OCI-LY7 (cell line): ENCODE measurements at places on chromosomes 4 and X. TPM values are rescaled to one million over a fixed set of nuclear protein-coding genes. Genes with fewer than 3 reads are reported as not detected.

- no peak for DNase-seq
Measured at GRCh38 chrX:21837056-21837455, 2.4 kb upstream of the MBTPS2 start.

DNA sequence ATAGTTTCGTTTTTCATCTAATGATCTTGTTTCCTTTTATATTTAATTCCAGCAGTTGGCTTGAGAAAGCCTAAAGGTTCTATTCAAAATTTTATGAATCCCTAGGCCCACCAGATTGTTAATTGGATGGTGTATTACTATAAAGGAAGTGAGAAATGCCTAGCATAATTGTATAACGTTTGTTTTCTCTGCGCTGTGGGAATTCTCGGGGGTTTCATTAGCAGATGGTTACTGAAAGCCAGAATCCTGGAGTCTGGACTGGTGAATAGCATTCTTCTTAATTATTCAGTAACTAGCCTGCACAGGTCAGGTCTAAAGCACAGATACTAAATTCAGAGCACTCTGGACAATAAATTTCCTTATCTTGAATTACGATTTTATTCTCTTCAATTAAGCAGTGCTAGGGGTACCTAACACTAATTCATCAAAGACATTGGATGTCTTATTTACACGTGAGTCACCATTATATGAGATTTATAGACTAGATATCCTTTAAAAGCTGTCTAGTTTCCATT lies 459.4 kb downstream of the DTHD1 start:
- DNase-seq = no peak

DNA sequence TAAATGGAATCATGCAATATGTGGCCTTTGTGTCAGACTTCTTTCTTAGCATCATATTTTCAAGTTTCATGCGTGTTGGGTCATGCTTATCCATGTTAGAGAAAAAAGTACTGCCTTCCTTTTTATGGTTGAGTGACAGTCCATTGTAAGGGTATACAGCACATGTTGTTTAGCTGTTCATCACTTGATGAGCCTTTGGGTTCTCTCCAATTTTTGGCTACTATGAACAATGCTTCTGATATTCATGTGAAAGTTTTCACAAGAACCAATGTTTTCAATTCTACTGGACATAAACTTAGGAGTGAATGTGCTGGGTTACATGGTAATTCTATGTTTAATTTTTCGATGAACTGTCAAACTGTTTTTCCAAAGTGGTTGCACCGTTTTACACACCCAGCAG lies 28.1 kb upstream of the LNX1 start:
- no peak for DNase-seq

DNA sequence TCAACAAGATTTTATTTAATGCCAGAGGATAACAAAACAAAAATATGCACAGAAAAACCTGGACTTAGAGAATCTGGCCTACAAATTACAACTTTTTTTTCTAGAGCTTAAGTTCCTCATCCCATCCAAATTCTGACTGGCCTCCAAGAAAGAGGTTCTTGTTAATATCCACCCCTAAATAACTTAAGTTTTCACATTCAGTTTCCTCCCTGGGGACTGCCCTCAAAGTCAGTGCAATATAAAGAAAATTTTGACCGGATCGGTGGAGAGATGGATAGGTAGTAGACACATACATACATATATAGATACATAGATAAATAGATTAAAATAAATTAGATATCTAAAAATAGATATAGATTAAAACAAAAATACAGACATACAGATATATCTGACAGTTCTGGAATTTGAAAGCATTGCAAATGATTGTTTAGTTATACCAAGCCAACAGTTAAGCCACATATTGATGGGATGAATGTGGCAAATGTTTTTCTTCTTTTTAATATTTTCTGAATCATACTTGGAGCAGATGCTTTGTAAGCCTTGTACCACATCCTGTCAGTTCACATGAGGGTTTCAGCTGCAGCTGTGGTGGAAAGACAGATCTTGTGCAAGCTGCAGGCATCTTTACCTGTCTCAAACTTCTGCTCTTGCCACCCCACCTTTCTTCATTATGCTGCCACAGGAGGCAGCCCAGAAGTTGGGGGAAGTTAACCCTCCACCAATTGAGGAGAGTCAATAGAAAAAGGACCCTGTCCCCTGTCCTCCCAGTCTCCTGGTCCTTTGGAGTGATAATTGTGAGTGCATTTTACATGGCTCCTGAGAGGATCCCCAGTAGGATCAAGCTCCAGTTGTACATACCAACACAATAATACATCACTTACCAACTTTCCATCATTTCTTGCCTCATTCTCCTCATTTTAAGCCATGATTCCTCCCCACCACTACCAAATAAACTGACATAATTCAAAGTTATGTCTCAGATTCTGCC lies 58.5 kb upstream of the PRDM8 start:
- no peak for DNase-seq

DNA sequence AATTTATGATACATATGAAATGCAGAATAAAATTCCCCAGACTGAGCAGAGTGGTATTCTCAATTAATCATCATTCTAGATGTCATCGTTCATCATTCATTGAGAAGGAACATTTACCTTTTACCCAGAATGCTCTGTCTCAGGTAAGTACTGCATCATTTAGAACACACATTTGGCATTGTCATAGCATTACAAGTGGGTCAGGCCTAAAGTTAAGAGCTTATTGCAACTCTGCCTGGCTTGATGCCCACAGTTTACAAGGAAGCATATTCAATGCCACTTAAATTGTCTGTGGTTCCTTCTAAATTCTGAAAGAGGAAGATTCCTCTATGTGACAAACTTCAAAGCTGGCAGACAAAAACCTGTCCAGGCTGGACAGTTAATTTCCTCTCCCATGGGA lies 87.3 kb downstream of the CAMK2D start:
- peak; percentile 35 for DNase-seq

DNA sequence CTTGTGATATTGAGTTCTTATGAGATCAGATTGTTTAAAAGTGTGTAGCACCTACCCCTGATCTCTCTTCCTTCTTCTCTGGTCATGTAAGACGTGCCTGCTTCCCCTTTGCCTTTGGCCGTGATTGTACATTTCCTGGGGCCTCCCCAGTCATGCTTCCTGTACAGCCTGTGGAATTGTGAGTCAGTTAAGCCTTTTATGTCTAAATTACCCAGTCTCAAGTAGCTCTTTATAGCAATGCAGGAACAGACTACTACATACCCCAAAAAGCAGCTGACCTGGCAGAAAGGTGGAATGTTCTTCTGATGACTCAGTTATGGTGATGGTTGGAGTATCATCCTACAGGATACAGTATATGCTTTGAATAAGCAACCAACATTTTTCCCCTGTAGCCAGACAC lies 11.4 kb upstream of the MCUB start:
- no peak for DNase-seq

DNA sequence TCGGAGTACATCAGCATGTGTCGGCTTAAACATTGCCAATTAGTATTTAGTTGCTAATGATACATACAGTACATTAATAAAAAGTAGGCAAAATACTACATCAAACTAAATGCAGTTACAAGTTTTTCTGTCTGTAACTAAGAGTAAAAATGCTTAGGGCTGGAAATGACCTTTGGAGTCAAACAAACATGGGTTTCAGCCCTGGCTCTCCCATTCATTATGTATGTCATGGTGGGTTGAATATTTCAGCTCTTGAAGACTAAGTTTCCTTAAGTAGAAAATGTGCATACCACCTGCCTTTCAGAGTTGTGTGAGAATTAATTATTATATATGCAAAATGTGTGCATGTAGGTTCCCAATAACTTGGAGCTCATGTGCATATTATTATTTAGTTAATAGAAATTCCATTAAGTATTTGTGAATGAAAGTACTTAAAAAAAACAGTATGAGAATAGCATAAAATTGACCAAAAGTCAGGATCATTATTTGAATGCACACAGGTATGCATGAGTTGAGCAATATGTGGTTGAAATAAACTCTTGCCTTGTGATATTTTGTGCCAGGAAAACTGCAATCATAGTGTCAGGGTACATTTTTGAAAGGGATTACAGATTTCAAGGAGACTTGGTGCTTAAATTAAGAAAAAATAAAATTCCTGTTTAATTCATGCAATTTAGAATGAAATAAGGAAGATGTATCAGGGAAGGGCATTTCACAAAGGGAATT lies 2048.7 kb downstream of the PCDH7 start:
- no peak for DNase-seq

GRCh38 chrX:123906557-123907316 lies 46.9 kb downstream of the XIAP start:
- DNase-seq = no peak

DNA sequence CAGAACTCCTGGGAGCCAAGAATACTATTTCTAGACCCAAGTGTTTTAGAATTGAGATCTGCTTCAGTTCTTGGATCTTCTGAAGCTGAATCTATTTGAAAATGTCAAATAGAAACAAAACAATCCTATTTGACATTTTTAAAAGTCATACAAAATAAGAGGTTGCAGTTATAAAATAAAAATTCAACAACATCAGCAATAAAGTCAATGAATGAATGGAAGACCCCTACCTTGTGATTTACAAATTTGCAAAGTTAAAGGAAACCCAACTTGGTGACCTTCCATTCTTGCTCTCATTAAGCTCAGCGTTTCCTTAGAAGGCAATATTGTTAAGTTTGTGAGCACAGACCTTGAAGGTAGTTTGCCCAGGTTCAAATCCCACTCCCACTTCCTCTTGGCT lies 531.8 kb upstream of the TENM3 start:
- no peak for DNase-seq

GRCh38 chr4:112817933-112818593 lies 181.1 kb downstream of the LARP7 start:
- no peak for DNase-seq

Gene SPANXA2
- total RNA-seq = not detected in 2 replicates

Gene CTAG2
- total RNA-seq = not detected in 2 replicates

Gene FAM53A
- 1.5 and 1.8 TPM in 2 replicates for total RNA-seq

Gene ARHGAP36
- total RNA-seq = not detected in 2 replicates

Gene WNK3
- 0.17 TPM in 1 of 2 replicates, not detected in the other for total RNA-seq

Gene CSAG2
- not detected in 2 replicates for total RNA-seq

Gene P2RY10
- 15.1 and 23.0 TPM in 2 replicates for total RNA-seq

Gene GUCY1B1
- total RNA-seq = not detected in 2 replicates

Gene SPIN2B
- 12.4 and 14.3 TPM in 2 replicates for total RNA-seq

Gene TMEM175
- 31.9 and 33.1 TPM in 2 replicates for total RNA-seq
